ENCODE measurements at places on chromosomes 5 and 9.

DNA sequence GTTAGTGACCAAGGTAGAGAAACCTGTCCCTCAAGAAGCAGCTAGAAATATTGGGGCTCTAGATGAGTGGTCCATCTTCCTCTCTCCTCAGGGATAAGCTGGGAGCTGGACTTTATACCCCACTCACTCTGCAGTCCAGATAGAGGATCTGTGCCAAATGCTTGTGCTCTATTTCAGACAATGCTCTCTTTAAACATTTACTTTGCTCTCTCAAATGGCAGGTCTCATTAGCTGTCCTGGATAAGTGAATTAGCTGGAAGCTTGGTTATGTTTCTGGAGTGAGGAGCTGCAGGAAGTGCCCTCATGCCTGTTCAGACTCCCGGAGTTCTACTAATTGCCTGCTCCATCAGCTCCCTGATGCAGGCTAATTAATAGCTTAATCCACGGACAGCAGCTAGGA is 151.1 kb upstream of the CCDC152 start:
- no peak for DNase-seq

DNA sequence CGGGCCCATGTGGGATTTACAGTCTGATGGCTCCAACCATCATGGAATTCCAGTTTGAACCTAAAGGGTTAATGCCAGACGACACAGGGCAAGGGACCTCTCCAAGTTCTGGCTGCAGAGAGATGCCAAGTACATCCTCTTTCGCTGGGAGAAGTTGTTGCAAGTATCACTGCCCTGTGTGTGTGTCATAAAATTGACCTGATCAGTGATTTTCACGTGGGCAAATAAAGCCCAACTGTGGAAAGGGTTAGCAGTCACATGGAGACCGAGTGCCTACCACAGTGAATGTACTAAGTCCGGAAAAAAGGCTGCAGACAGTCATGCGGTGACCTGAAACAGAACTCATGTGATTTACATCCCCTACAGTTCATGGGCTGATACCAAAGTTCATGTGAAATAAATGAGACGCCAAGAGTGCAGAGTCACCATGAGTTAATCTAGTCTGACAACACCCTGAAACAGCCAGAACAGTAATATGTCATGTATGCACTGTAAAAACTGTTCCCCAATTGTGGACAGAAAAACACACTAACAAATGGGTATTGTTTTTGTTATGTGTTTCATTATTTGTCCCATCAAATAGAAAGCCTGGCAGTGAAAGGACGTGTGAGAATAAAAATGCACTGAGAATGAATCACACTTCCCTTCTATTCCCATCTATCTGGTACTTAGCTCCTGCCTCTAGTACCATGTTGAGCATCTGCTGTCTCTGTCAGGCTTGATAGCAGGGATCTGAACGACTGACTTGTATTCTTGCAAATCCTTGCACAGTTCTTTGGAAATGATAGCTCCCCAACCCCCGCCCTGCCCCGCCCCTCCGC is 115.7 kb downstream of the SUSD1 start:
- DNase-seq = no peak

GRCh38 chr5:88659529-88660263 is 223.3 kb downstream of the MEF2C start:
- DNase-seq = no peak

DNA sequence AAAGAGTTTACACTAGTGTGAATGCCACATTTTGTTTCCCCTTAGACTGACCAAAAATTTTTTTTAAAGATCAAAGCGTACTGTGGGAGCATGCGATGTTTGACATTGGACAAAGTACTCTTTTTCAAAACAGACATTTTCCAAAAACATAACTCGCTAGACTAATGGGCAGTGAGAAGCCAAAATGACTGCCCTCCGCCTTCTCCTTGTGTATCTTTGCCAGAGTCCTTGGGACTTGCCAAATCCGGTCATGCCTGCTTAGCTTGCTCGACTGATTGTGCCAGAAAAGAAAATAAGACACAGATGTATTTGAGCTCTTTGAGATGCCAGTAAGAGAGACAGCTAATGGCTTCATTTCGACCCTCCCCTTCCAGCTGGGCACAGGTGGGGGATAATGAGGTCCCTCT is 157.5 kb downstream of the MAPKAP1 start:
- no peak for DNase-seq

GRCh38 chr9:135514342-135515082 is 6.7 kb upstream of the LCN1 start:
- no peak for DNase-seq
